ENCODE measurements at places on chromosomes 2 and 18.

- no peak for DNase-seq
Observed at GRCh38 chr2:23314687-23315086, 70.3 kb upstream of the KLHL29 start.

GRCh38 chr2:73034661-73035375, 36.7 kb downstream of the SFXN5 start:
- no peak for DNase-seq

- DNase-seq = no peak
Observed at GRCh38 chr2:133674433-133675331, 106.4 kb upstream of the NCKAP5 start.

GRCh38 chr2:196725882-196726281, 73.6 kb downstream of the GTF3C3 start:
- no peak for DNase-seq

DNA sequence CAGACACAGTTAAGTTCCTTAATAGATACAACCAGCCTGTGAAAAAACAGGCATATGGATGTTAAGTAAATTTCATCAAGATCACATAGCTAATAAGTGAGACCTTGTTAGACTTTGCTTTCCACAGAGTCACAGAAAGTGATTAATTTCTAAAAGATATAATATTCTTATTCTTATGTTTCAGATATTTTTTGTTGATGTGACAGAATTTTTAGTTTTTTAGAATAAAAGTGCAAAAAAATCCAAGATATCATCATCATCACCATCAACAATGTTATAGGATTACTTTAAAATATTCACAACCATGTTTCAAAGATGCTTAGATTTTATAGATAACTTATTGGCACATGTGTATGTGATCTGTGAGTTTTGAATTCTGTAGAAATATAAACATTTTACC, 132.3 kb upstream of the ITGA4 start:
- DNase-seq = no peak

- no peak for DNase-seq
Observed at GRCh38 chr2:177882501-177882900, 190.1 kb downstream of the PDE11A start.

DNA sequence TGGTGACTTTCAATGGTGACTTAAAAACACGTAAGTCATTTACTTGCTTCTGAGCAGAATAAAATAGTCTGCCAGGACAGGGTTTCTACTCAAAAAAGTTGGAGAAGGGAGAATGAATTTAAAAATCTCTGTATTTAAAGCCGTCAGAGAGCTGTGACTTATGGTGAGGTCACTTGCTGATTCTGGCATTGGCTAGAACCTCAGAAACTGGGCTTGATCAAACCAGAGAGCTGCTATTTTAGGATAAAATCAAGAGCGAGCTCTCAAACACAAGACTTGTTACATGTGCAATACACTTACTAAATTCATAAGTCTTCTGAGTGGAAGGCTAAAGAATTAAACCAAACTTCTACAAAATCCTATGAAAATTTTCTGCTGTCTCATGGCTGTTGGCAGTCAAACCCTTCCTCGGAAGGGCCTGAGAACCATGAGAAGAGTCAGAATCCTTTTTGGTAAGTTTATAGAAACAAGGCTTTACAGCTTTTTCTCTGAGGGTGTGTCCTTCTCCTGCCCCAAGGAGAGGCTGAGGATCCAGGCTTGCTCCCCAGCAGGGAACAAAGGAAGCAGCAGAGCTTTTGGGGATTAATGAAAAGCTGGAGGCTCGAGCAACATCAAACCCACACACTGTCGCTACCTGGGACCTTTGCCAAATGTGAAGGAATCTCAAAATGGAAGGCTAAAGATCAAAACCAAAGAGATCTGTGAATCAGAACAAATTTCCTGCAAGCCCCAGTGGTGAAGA, 816.4 kb downstream of the SOCS6 start:
- DNase-seq = no peak

DNA sequence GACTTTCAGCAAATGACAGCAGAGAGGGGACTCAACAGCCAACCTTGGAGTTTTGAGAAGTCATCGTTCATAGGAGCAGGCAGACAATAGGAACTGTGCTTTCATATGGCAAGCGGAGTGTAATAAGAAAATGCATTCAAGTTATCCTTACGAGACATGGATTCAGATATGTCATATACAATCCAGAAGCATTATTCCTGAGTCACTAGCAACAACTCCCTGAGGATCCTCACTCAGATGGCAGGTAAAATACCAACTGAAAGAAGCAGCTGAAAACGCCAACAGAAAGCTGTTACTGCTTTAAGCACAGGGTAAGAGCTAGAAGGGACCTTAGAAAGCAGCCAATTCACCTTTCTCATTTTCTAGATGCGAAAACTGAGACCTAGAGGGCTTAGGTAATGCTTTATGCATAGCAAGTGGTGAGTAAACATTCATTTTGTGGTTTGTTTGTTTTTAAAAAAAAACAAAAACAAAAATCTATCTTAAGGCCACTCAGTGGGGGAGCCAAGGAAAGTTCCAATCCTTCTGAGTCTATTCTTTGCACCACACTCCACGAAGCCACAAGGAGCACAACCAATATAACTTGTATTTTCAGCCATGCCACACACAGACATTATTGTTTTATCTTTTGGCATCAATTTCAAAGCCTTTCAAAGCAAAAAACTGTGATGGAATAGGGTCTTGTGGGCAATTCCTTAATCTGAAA, 89.1 kb upstream of the RIOK3 start:
- no peak for DNase-seq

DNA sequence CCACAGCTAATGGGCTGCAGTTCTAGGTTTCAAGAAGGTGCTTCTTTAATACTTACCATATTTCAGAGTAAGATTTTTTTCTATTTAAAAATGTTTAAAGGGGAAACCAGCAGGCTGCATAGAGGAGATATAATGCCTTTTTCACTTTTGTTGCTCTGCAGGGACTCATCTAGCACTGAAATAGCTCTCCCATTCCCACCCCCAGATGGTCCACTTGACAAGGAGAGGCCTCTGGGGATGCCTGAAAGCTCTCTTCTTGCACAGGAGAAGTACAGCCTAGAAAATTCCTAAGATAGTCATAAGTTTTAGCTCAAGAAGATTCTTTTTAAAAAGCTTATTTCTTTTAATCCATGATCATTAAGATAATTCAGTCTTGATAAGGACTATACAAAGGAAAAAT, 126.4 kb downstream of the CDH2 start:
- no peak for DNase-seq

DNA sequence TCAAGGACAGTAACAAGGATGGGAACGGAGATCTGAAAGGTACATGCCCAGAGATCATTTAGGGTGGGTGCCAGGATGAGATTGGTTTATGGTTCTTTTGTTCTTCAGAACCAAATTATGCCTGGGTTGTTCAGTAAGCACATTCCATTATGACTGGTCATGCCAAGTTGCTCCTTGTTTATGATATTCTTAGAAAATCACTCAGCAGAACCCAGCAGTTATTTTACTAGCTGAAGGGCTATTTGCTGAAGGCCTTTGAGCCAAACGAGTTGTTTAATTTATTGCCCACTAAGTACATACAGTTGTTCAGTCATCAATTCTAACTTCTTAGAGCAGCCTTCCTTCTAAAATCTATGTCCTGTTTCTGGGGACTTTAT, 635 bp downstream of the SLC3A1 start:
- no peak for DNase-seq

DNA sequence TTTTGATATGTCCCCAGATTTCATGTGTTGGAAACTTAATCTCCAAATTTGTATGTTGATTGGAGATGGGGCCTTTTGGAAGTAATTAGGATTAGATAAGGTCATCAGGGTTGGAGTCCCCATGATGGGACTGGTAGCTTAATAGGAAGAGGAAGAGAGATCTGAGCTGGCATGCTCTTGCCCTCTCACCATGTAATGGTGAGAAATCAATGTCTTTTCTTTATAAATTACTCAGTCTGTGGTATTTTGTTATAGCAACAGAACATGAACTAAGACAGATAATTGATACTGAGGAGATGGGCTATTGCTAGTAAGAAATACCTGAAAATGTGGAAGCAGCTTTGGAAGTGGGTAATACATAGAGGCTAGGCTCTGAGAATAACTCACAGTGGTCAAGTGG, 48.0 kb downstream of the CDC42EP3 start:
- no peak for DNase-seq

DNA sequence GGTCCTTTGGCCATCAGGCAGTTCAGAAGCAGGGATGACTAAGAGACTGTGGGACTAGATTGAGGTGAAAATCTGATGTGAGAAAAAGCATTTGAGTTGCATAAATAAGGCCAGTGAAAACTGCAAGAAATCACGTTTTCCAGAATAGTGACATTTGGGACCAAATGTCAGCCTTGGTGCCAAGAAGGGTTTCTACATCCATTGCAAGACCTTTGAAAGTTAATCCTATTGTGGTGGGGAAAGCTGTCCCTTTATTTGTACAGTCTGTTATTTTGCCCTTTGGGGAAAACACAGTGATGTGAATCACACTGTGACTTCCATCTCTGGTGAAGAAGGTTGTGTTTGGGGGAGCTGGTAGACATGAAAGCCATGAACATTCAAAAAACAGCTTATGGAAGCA, 153.5 kb upstream of the SIX2 start:
- no peak for DNase-seq

DNA sequence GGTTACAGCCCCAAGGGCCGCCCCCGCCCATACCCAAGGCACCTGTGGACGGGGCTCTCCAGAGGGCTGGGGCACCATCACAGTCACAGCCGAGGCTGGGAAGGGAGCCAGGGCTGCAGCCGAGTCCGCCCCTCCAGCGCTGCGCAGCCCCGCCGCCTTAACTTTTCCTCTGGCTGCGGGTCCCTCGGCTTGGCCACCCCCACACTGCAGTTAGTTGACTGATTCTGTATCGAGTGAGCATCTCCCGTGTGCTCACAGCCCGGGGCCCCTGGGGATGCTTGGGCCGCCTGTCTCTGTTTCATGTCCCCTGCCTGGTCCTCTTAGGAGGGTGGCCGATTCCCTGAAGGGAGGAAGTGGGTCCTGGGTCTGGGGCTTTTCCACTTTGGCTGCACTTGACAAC, 33.7 kb downstream of the EMILIN2 start:
- no peak for DNase-seq

GRCh38 chr2:239519921-239520585, 119.2 kb upstream of the HDAC4 start:
- no peak for DNase-seq

DNA sequence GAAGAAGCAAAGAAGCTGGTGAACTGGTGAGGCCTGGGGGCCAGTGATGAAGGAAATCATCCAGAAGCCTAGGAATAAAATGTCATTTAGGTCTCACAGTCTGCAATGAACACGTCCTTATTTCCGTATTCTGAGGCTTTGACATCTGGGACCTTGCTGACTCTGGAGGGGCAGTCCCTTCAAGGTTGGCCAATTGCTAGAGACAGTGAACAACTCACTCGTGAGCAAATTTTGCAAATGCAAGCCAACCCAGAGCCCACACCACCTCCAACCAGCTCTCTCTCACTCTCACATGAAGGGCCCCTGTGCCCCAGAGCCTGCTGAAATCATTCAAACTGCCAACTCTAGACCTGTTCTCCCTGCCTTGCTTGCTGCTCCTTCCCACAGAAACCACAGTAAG, 279.1 kb upstream of the LYPD1 start:
- DNase-seq = no peak

DNA sequence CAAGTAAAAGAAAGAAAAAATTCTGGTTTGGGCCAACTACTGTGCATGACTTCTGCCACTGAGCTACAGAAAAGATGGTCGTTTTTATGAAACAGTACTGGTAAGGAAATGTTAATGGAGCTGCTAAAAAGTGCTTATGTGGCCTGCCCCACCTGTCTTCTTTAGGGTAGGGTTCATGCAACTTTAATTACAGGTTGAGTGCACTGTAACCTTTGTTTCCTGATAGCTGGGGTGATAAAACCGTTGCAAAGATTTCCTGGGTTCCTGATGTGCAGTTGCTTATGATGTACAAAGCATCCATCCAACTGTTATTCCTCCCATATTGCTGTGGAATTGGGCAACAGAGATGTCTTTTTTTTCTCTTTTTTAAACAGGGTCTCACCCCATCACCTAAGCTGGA, 34.3 kb upstream of the PUM2 start:
- no peak for DNase-seq

GRCh38 chr2:106299696-106300095, 105.6 kb upstream of the UXS1 start:
- DNase-seq = no peak

- no peak for DNase-seq
Observed at GRCh38 chr18:429030-429429, 71.5 kb downstream of the COLEC12 start.

DNA sequence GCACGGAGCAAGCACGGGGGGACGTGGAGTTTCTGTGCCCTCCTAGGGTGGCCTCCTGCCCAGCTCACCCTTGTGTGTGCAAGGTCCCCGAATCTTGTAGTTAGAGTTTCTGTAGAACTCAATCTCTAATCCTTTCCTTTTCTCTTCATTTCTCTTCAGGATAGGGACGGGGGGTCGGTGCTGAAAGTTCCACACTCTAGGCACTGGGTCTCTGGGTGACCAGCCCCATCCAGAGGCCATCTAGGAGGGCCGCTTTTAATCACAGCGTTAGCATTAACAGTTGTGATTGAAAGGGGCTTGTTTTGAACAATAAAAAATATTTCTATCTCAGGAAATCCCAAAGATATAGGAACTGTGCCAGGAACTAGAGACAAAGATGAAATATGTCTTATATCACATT, 10.5 kb downstream of the SOCS6 start:
- DNase-seq = no peak

GRCh38 chr2:60538101-60538500, 15.4 kb downstream of the BCL11A start:
- DNase-seq = no peak

GRCh38 chr2:127155028-127155581, 48.2 kb upstream of the BIN1 start:
- DNase-seq = no peak

DNA sequence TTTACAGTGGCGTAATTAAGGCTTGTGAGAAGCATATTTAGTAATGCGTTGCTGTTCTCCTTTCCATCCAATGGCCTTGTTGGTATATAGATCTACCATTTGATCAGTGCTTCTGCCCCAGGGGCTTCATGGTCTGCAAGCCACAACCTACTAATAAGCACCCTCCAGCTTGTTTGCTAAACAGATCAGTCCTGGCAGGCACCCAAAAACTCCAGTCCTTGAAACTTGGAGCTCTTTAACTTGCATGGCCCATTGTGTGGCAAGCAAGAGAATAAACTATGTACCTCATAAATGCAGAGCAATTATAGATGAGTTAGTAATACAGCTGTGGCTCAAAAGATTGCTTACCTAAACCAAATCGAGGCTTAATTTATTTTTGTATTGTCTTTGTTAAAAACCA, 158.5 kb downstream of the FTCDNL1 start:
- no peak for DNase-seq

DNA sequence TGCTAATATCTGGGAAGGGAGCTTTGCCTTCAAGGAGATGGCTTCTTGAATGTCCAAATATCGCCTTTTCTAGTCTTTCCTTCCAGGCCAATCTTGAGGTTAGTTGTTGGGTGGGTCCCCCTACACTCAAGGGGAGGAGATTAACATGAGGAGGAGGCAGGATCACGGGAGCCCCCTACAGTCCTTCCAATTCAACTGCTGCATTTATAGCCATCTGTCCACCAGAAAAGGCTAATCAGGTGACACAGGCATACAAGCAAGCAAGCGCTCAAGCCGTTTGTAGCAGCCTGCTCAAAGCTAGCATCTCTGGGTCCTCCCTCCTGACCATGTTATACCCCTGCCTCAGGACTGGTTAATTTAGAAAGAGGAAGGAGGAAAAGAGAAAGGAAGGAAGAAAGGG, 87.6 kb downstream of the MRPS9 start:
- DNase-seq = no peak

- DNase-seq = no peak
Observed at GRCh38 chr2:163779970-163780597, 44.3 kb upstream of the FIGN start.

- no peak for DNase-seq
Observed at GRCh38 chr2:43818761-43819160, 19.9 kb downstream of the ABCG5 start.

- no peak for DNase-seq
Observed at GRCh38 chr2:88959480-88960204, 268.2 kb downstream of the RPIA start.

Measured in activated CD4-positive, alpha-beta T cell treated with anti-CD3 and anti-CD28 coated beads, Interleukin-2, amount 50 U/mL, for 1 hour (primary cell).